CD4-positive, alpha-beta T cell treated with Interleukin-2 at 100 ng/mL for 4 hours (primary cell): ENCODE measurements at places on chromosomes 4 and X.

- no peak for DNase-seq
These were observed 16.9 kb downstream of the WDR1 start for GRCh38 chr4:10099499-10100325.

- no peak for DNase-seq
These were observed 8.0 kb downstream of the SHOX start for GRCh38 chrX:638482-639131.

DNA sequence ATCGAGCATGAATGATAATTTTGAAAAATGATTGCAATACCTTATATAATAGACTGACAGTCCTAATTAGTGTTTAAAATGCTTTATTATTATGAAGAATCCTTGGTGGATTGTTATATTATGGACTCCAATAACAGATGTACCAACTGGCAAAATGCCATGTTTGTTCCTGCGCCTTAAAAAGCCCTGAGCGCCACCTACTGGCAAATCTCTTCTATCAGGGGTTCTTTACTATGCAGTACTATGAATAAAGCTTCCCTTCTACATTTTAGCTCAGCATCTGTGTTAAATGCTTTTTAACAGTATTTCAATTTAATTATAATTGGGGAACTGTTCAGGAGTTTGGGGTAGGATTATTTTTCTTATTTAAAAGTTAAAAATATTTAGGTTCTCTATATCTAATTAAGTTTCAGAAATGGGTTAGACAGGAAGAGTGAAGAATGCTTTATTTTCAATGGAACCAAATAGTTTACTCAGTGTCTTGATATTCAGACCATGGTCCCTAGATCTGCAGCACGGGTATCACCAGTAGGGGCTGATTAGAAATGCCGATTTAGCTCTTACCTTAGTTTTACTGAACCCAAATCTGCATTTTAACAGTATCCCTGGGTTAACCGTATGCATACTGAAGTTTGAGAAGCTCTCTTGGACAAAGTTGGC lies 20.0 kb downstream of the CFAP97 start:
- peak; percentile 85 for DNase-seq

DNA sequence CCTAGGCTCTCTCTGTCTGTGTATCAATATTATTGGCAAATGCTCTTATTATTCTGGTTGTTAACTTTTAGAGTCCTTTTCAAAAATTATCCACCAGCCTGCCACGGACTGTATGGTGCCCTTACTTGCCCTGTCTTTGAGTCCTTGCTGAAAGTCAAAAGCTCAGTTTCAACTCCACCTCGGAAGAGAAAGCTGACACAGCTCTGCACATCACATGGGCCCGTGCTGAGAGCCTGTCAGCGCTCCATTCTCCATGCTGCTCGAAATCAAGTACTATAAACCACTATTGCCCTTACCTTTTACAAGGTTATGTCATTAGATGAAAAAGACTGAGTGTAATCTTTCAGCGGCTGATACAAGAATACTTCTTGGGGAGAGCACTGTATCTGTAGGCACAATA lies 141.0 kb downstream of the CORIN start:
- no peak for DNase-seq

DNA sequence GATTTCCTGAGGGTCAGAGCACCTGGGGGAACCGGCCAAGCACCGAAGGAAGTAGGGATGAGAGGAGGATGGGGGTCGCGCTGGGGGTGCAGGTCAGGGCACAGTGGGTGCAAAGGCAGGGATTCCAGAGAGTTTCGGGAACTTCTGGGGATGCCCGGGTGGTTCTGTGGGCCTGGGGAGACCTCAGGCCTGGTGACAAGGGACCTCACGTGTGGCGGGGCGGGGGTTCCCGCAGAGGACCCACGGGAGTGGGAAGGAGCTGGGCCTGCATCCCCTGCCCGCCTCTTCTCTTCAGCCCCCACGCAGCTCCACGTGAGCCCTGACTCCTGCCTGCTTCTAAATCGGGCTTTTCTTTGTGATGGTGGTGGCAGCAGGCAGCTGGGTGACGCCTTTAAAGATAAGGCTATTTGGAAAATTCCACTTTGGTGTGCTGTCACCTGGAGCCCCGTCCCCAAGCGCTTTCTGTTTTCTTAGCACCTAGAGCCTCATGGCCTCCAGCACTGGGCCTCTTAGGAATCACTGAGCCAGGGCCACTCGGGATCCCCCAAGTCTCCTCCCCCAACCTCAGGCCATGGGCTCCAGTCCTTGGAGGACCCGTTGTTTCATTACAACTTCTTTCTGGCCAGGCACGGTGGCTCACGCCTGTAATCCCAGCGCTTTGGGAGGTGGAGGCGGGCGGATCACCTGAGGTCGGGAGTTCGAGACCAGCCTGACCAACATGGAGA lies 7.1 kb upstream of the TBC1D14 start:
- DNase-seq, result no peak

- no peak for DNase-seq
These were observed 65.8 kb upstream of the GPR78 start for GRCh38 chr4:8514391-8514790.

DNA sequence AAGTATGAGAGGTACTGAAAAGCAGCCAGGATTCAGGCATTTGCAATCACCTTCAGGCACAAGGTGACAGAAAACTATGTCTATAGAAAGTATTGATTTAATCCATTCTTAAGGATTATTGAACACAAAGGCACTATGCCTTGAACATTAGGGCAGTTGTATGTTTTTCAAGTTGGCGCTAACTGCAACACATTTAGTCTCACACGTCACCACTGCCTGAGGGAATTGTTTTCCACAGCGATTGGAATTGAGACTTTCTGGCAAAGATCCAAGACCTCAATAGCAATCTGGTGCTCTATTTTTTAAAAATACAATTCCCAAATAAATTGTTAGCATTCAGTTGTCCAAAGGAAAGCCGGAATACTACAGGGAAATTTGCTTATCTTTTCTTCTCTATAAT lies 52.7 kb upstream of the FTHL17 start:
- no peak for DNase-seq

DNA sequence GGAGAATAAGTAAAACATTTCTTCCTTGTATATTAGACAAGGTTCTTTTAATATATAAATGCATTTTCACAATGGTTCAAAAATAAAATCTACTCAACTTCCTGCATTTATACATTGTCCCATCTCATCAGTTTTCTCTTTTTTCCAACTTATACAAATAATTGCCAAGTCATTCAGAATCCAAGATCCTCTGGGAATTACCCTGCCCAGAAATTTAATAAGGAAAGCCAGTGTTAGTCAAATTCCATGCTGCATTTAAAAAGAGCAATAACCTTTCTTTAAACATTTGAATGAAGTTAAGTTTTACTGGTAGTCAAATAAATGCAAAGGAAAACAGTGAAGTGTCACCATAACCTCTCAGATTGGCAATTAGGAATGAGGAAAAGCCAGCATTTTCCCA lies 357.9 kb downstream of the PPP3CA start:
- no peak for DNase-seq

DNA sequence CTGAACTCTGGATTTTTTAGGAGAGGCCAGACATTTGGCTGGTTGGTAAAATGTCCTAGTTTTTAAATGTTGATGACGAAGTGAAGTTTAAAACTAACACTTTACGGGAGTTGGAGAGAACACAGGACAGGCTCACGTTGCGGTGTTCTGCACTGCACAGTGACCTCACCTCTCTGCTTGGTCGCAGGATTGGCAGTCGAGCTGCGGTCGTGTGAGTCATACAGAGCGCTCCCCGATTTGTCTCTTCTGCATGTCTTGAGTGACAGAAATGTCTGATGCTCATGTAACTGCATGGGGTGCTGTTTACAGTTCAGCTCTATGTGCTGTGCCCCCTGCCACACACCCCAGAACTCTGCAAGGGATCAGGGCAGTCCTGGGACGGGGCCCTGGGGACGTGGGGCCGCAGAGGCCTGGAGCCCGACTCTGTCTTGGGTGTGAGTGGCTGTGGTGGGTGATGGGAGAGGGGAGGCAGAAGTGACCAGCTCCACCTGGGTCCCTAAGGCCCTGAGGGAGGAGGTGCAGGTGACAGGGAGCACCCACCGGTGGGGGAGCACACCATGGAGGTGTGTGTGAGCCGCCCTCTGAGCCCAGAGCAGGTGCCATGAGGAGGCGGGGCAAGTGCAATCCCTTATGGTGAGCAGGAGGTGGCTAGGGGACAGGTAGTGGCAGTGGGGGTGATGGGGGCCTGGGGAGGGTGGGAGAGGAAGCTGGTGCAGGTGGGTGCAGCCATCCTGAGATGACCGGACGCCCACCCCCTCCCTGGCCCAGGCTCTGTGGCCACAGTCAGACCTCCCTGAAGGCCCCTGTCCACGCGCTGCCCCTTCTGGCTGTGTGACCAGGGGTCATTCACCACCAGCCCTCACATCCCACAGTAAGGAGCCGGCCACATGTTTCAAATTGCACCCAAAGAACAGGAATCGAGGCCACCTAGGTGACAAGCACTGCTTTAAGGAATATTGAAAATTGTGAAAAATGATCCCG lies 77.9 kb upstream of the ADRA2C start:
- DNase-seq, result no peak

DNA sequence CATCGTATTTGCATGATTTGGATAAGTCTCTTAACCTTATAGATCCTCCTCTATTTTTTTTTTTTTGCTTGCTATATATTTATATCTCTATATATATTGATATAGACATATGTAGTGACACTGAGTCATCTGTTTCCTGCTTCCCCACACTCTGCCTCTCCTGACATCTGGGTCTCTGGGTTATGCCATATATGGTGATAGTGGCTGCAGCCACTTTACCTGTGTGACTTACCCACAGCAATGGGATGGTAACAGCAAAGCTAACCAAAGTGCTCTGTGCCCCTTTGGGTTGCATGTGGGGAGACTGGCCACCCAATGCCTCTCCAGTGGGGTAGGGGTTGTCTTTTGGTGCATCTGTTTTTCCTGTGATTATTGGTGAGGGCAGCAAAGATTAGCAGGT lies 14.5 kb downstream of the CMC4 start:
- DNase-seq, result peak; percentile 39

DNA sequence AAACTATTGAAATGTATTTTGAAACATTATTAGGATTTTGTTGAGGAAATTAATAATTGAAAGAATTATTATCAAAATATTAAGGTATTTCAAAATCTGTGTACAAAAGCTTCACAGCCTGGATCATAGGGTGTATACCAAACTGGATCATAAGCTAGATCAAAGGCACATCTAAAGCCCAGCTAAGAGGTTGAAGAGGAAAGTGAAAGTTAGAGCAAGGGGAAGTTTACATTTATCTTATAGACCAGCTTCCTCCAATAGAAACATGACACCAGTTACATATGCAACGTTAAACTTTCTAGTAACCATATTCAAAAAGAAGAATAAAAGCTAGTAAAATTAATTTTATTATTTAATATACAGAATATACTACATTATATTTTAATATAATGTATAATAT lies 227.2 kb upstream of the BMP3 start:
- DNase-seq, result no peak

- DNase-seq, result peak; percentile 49
These were observed 38.4 kb downstream of the NAP1L5 start for GRCh38 chr4:88659055-88659889.

GRCh38 chrX:48560056-48560455 lies 14.2 kb upstream of the RBM3 start:
- DNase-seq, result no peak

GRCh38 chr4:47744253-47744652 lies 93.6 kb downstream of the CORIN start:
- no peak for DNase-seq

- no peak for DNase-seq
These were observed 895 bp downstream of the ADGRL3 start for GRCh38 chr4:61200916-61201526.

- peak; percentile 78 for DNase-seq
These were observed 23.9 kb downstream of the STIM2 start for GRCh38 chr4:26884486-26884988.

GRCh38 chr4:41507291-41507947 lies 30.5 kb upstream of the LIMCH1 start:
- no peak for DNase-seq

DNA sequence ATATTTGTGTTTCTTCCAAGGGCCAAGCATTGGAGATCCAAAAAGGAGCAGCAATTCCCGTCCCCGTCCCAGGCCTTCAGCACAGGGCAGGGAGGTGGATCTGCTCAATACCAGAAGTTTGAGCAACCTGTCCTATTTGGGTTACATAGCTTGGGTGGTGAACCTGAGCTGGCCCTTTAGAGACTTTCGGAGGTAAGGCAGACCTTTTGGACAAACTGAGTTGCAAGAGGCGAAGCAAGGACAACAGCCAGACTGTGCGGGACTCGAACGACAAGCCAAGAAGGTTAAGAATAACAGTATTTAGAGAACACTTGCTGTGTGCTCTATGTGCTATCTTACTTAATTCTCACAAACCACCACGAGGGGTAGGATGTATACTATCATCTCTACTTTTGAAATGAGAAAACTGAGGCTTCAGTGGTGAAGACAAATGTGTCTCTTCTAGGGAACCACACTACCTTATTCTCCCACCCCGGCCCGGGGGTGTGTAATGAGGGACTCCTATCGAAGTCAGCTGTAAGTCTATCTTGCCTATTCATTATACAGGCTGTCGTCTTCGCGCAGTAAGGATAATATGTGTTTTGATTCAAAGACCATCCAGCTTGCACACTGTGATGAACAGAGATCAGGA lies 1.3 kb downstream of the NOP14 start:
- DNase-seq, result peak; percentile 35

DNA sequence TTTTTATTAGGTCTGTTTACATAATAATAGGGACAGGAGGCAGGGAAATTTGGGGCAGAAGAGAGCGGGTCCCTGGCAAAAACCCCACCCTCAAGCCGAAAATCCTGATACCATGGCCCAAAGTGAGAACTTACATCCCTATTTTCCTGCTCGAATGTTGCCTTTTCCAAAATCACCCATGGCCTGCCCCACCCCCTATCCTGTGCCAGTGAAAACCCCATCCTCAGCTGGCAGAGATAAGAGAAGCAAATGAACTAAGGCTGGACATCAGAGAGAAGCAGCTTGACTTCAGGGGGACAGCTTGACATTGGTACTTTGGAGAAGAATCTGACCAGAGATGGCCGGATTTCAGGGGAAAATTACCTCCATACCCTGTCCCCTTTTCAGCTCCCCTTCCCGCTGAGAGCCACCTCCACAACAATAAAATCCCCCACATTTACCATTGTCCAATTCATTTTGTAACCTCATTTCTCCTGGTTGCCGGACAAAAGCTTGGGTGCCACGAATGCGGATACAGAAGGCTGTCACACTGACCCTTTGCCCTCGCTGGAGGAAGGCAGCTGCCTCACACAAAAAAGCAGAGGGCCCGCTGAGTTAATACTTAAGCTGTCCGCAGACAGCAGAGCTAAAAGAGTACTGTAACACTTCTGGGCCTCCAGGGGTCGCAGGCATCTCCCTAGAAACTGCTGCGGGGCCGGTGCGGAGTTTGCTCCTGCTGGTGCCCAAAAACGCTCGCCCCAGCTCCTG lies 196.2 kb downstream of the SNCA start:
- DNase-seq, result no peak
